ENCODE measurements at places on chromosomes 3 and 15. TPM values are rescaled to one million over a fixed set of nuclear protein-coding genes. Genes with fewer than 3 reads are reported as not detected.

The ZNF385D gene
- total RNA-seq, result not detected

The CHST2 gene
- total RNA-seq, result 1.3 TPM

The EPHB3 gene
- 0.21 TPM for total RNA-seq

The DUOX1 gene
- total RNA-seq, result not detected

The RAB43 gene
- 3.9 TPM for total RNA-seq

The DOCK3 gene
- total RNA-seq, result 0.38 TPM

The FEZF2 gene
- total RNA-seq, result not detected

The THPO gene
- 0.16 TPM for total RNA-seq

The TP63 gene
- 0.18 TPM for total RNA-seq

The ERICH6 gene
- 0.10 TPM for total RNA-seq

The CCR4 gene
- total RNA-seq, result 0.03 TPM

The EBLN2 gene
- 0.38 TPM for total RNA-seq

Data from A549 treated with AZD2906 at 1 μM for 4 hours (cell line).